ENCODE measurements at places on chromosomes 11 and 22. TPM values are rescaled to one million over a fixed set of nuclear protein-coding genes. Genes with fewer than 3 reads are reported as not detected.

- no peaks in the 10 kb centered on the region for H3K4me1 ChIP-seq
- no peak overlapping the region for H3K27ac ChIP-seq
- H3K36me3 ChIP-seq = no peaks in the 10 kb centered on the region
- no peak overlapping the region for H3K4me3 ChIP-seq
- H3K27me3 ChIP-seq = no peaks in the 10 kb centered on the region
Measured at GRCh38 chr11:15923183-15923582, 433.2 kb downstream of the SOX6 start.

DNA sequence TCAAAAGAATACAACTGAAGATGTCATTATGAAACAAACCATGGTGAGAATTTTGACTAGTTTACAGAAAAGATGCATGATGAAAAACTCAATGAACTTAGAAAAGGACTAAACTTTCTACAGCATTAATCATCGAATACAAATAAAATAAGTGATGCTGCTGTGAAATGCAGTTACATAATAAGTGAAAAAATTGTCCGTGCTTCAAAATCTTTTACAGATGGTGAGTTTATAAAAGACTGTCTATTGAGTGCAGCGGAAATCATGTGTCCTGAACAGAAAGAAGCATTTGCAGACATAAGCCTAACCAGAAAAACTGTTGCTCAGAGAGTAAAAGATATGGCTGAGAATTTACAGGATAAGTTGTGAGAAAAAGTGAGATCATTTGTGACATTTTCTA is 33.8 kb downstream of the NEAT1 start:
- peaks cover 13% of the 10 kb centered on the region for H3K4me1 ChIP-seq

ASPHD2 gene
- total RNA-seq = 2.1 TPM

GRCh38 chr11:38254913-38255312 is 1656.9 kb upstream of the RAG2 start:
- no peaks in the 10 kb centered on the region for H3K27me3 ChIP-seq
- H3K27ac ChIP-seq = no peak overlapping the region
- H3K4me1 ChIP-seq = no peaks in the 10 kb centered on the region
- no peaks in the 10 kb centered on the region for H3K36me3 ChIP-seq
- H3K4me3 ChIP-seq = no peak overlapping the region

DNA sequence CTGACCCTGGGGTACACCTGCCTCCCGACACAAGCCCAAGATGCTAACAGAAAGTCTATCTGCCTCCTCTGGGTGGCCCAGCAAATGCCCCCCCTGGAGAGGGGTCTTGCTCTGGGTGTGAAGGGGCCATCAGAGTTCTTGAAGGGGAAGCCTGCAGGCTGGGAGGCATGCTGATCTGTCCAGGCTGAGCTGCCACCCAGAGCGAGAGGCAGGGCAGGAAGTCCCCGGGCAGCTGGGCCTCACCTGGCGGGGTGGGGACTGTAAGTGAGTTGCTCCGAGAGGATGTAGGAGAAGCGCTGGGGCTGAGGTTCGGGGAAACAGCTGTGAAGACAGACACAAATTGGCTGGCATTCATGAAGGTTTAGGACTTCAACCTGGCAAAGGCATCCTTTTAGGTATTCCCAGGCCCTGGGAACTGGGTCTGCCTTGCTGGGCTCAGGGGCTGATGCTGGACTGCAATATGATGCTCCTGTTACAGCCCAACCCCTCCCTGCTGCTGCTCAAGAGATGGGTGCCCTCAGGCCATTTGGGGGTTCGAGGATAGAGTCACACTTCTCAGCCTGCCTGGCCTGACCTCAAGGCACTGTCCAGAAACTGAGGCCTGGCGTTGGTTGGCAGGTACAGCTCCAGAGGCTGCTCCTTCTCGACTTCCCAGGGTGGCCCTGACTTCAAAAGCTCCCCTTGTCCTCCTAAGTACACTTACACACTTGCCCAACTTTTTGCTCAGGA is 60.2 kb upstream of the LYVE1 start:
- H3K27me3 ChIP-seq = no peaks in the 10 kb centered on the region
- H3K4me1 ChIP-seq = peaks cover 30% of the 10 kb centered on the region
- H3K36me3 ChIP-seq = no peaks in the 10 kb centered on the region
- no peak overlapping the region for H3K4me3 ChIP-seq
- H3K27ac ChIP-seq = peak overlapping the region; percentile 61

YAP1 gene
- 10.5 TPM for total RNA-seq

DNA sequence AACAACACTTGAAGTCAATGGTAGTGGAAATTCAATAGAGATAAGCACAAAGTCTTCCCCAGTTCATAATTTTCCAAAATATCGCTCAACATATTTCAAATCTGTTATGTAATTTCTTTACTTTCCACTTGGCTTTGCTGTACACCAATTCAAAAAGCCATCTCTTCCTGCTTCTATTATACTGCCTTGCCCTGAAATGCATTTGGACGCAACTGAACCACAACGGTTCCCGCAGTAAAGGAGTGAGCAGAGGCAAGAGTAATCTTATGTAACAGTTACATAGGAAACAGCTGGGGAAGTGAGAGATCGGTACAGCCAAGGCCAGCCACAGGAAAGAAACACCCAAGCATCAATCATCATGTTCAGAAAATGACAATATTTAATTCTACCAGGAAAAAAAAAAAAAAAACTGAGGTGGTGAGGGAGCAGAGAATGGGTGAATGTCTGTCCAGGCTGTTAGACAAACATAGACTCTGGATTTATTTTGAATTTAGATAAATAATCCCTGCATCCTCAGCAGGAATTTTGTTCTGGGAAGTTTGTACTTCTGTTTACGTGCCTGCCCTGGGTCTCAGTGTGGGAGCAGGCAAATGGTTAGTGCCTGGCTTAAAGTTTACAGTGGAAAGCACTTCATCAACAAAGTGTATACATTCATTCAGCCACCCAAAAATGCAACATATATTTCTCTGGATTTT is 392.2 kb downstream of the ETS1 start:
- H3K27me3 ChIP-seq = no peaks in the 10 kb centered on the region
- H3K27ac ChIP-seq = peak overlapping the region; percentile 15
- no peaks in the 10 kb centered on the region for H3K36me3 ChIP-seq
- H3K4me1 ChIP-seq = peaks cover 19% of the 10 kb centered on the region
- no peak overlapping the region for H3K4me3 ChIP-seq

- no peaks in the 10 kb centered on the region for H3K36me3 ChIP-seq
- H3K4me3 ChIP-seq = no peak overlapping the region
- H3K4me1 ChIP-seq = no peaks in the 10 kb centered on the region
- DNase-seq = no peak
- H3K27ac ChIP-seq = no peak overlapping the region
Measured at GRCh38 chr11:47372422-47372821, 5.9 kb downstream of the SPI1 start.

ANO9 gene
- total RNA-seq = 26.3 TPM

DNA sequence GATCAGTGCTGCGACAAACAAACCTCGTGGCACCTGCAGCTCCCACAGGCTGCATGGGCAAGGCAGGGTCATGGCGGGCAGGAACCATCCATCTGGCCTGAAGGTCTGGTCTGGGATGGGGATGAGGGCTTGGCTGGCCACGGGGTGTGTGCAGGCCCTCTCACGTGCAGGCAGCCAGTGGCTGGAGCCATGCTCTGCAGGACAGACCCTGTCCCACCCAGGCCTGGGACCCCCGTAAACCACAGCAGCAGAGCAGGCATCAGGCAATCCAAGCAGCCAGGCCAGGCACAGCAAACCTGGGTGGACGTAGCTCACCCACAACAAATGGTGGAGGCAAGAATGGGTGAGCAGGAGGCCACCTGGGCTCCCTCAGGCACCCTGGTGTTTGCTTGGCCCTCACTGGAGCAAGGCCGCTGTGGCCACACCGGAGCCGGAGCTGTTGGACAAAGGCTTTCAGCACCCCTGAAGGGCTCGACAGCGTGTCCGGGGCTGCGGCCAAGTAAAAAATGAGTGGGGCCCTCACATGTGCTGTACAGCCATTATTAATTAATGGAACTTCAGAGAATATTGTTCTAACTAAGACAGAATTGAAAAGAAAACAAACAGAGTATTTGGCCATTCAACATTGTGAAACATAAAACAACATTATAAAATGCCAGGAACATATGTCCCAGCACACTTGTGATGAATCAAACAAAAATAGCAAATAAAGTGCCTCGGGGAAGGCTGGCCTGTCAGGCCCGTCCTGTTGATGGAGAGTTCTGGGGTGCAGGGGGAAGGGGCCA is 24.0 kb upstream of the GNB1L start:
- peaks cover 17% of the 10 kb centered on the region for H3K4me1 ChIP-seq
- DNase-seq = no peak
- H3K27ac ChIP-seq = no peak overlapping the region
- no peak overlapping the region for H3K4me3 ChIP-seq
- H3K36me3 ChIP-seq = no peaks in the 10 kb centered on the region

- H3K27me3 ChIP-seq = no peaks in the 10 kb centered on the region
- H3K4me1 ChIP-seq = peaks cover 3% of the 10 kb centered on the region
- no peaks in the 10 kb centered on the region for H3K36me3 ChIP-seq
- no peak overlapping the region for H3K4me3 ChIP-seq
- H3K27ac ChIP-seq = no peak overlapping the region
- no peak for DNase-seq
Measured at GRCh38 chr11:86145439-86146156, 76.7 kb upstream of the PICALM start.

NPTXR gene
- 0.28 TPM for total RNA-seq

- H3K27ac ChIP-seq = no peak overlapping the region
- H3K36me3 ChIP-seq = no peaks in the 10 kb centered on the region
- H3K4me1 ChIP-seq = no peaks in the 10 kb centered on the region
- H3K27me3 ChIP-seq = no peaks in the 10 kb centered on the region
- H3K4me3 ChIP-seq = no peak overlapping the region
- DNase-seq = no peak
Measured at GRCh38 chr11:120386774-120387371, 50.7 kb downstream of the ARHGEF12 start.

RIMBP3C gene
- total RNA-seq = 1.3 TPM

- H3K27me3 ChIP-seq = no peaks in the 10 kb centered on the region
- no peak overlapping the region for H3K4me3 ChIP-seq
- DNase-seq = no peak
Measured at GRCh38 chr11:123330948-123331347, 99.1 kb upstream of the GRAMD1B start.

DNA sequence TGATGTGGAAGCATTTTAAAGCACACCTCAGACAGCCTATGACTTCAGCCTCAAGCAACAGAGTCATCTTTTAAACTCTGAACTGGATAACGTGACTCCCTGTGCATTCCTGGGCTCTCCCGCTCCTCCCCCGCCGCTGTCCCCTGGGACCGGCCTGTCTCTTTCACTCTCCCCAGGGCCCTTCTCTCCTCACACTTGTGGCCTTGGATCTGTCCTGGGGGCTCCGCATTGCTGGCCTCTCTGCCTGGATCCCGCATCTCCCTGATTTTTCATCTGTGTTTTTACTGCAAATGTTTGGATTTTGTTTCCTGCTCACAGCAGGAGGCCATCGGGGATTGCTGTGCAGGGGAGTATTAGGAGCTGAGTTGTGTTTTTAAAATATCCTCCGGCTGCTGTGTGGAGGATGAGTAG is 15.4 kb downstream of the C11orf24 start:
- peaks cover 6% of the 10 kb centered on the region for H3K4me1 ChIP-seq
- no peak for DNase-seq
- peaks cover 7% of the 10 kb centered on the region for H3K36me3 ChIP-seq

OOSP1 gene
- not detected for total RNA-seq

- H3K36me3 ChIP-seq = no peaks in the 10 kb centered on the region
- DNase-seq = no peak
Measured at GRCh38 chr11:112507281-112507680, 246.6 kb upstream of the PLET1 start.

TRIM51 gene
- not detected for total RNA-seq

GRK3 gene
- total RNA-seq = 20.2 TPM

RTN4R gene
- total RNA-seq = 3.2 TPM

MS4A3 gene
- total RNA-seq = 7.8 TPM
